ENCODE measurements at places on chromosomes 16 and 17.

- DNase-seq = no peak
These were observed 4.3 kb upstream of the SETD6 start for GRCh38 chr16:58510776-58511628.

DNA sequence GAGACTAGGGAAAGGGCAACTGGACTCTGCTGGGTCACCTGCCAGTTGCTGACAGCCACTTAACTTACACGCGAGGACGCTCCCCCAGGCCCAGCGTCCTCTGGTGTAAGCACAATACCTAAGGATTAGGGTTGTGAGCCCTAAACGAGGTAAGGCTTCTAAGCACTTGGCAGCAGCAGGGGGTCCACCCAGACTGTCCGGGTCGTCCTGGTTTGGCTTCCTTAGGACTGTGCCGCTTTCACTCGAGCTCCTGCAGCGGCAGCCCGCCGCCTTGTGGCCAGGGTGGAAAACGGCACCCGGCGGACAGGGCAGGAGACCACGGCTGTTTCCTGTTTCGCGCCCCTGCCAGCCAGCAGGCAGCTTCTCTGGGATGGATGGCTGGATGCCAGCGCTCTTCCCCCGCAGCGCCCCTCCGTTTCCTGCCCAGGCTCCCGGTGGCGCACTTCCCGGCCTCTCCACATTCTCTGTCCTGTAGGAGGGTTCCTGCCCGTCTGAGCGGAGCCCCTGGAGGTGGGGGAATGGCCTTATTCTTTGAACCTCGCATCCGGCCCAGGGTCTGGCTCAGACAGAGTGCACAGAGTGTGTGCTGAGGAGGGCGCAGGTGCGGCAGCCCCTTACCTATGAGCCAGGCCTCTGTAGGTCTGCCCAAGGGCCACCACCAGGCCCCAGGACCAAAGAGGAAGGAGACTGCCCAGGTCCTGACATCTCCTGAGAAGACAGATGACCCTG is 47.0 kb upstream of the AMZ2 start:
- DNase-seq = peak; percentile 69

DNA sequence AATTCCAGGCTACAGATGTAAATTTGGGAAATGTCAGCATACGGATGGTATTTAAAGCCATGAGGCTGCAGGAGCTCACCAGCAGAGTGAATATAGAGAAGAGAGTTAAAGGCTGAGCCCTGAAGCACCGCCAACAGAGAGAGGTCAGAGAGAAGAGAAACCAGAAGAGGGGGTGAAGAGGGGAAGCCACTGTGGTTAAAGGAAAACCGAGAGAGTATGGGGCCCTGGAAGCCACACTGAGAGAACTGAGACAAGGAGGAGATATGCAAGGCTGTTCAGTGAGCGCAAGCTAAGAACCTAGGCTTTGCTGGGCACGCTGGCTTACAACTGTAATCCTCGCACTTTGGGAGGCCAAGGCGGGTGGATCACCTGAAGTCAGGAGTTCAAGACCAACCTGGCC is 24.6 kb downstream of the COPRS start:
- DNase-seq = peak; percentile 15

DNA sequence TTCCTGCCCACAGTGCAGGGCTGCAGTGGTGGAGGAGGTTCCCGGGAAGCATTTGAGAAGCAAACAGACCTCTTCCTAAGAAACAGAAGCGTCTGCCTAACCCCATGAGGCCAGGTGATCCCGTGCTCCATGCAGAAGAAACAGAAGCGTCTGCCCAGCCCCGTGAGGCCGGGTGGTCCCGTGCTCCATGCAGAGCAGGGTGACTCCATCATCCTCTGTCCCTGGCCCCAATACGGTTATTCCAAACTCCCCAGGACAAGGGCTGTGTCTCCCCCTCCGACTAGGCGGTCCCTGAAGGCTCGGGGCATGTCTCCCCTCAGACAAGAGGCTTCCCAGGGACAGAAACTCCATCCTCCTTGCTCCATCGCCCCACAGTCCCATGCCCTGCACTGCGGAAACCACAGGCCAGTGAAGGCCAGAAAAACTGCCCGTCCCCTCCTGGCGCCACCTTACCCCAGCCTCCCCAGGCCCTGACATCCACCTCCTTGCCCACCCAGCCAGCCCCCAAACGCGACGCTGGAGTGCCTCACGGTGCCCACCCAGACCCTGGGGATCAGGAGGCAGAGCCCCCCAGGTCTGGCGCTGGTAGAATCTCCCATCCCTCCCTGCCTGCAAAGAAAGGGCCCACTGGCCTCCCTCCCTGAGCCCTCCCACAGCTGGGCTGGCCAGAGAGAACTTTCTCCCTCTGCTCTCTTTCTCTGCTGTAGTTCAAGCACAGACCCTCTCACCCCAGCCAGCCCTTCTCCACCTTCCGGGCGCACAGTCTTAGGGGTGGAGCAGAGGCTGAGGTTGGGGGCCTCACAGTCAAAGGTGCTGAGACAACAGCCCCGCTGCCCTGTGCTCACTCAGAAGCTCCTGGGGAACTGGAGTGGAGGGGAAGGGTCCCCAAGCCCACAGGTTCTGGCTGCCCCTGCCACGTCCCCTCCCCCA is 30.6 kb upstream of the KRT17 start:
- no peak for DNase-seq

DNA sequence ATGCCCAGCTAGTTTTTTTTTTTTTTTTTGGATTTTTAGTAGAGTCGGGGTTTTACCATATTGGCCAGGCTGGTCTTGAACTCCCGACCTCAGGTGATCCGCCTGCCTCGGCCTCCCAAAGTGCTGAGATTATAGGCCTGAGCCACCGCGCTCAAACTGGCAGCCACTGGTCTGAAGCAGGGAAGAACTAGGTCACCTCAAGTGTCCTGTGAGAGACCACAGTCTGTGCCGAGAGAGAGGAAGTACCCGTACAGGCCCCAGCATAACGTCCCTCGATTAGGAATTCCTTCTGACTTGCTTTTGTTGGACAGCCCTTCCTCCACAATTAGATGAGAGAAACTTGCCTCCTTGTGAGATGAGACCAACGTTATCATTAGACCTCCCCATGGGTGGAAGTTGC is 13.7 kb upstream of the CD300E start:
- no peak for DNase-seq

GRCh38 chr17:59001158-59001814 is 105.4 kb downstream of the TRIM37 start:
- peak; percentile 78 for DNase-seq

- no peak for DNase-seq
These were observed 187.0 kb downstream of the CCDC182 start for GRCh38 chr17:57557834-57558681.

DNA sequence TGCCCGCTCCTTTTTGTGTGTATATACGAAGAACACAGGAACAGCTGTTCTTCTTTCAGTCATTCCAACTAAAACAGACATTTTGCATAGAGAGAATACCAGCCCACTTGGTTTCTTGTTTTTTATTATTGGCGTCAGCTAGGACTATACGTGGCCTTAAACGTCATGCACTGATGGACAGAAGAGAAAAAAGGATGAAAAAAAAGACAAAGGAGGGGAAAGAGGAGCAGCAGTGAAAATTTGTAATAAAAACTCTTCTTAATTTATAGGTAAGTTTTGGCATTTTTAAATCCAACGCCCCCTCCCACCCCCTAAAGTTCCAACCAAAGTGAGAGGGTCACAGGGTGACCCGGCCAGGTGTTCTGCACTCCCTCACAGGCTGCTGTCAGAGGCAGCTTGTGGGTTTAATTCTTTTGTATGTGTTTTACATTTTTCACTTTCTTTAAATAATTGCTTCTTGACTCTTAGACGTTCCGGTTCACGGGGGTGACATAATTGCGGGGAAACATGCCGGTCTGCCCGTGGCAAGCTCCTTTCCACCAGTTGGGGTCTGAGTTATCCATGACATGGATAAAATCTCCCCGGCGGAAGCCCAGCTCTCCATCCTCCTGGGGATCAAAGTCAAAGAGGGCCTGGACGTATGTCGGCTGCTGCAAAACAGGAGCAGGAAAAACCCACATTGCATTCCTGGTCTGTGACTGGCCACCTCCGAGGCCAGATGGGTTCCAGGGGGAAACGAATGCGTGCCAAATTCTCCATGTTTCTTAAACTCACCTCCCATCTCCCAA is 30.9 kb upstream of the SLC25A19 start:
- DNase-seq = peak; percentile 75

- no peak for DNase-seq
These were observed 85.3 kb downstream of the SPACA3 start for GRCh38 chr17:33076979-33077378.

DNA sequence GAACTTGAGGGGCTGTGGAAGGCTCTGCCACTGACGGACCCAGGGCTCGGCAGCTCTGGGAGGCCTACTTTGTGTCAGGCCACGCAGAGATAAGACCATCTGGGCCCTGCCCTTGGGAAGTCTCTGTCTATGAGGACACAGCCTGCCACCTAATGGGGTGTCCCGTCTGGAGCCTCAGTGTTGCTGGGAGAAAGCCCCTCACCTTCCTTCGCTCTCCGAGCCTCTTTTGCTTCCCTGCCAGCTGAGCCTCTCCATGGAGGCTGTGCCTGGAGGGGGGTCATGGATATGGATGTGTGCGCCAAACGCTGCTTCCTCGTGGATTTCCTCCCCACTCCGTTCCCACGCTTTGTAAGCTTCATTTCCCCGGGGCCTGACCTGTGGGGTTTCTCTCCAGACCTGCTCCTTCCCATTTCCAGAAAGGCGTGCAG is 228.8 kb downstream of the SEC14L1 start:
- no peak for DNase-seq

DNA sequence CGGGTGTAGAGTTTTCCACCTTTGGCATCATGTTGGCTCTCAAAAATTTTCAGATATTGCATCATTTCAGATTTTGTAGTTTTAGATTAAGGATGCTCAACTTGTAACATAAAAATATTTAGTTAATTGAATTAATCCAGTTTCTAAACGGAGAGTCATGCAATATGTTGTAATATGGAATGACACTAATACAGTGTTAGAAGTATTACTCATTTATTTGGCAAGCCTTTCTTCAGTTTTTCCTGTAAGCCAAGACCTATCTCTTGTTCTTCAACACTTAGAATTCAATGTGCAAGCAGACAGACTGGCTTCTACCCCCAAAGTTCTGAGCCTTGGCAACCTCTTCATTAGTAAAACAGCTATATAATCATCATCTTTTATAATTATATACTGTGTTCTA is 985.0 kb upstream of the GOT2 start:
- no peak for DNase-seq

- DNase-seq = no peak
These were observed 1063.8 kb upstream of the CDH8 start for GRCh38 chr16:63100082-63100481.

- DNase-seq = no peak
These were observed 6.7 kb downstream of the CCL2 start for GRCh38 chr17:34261568-34262337.

DNA sequence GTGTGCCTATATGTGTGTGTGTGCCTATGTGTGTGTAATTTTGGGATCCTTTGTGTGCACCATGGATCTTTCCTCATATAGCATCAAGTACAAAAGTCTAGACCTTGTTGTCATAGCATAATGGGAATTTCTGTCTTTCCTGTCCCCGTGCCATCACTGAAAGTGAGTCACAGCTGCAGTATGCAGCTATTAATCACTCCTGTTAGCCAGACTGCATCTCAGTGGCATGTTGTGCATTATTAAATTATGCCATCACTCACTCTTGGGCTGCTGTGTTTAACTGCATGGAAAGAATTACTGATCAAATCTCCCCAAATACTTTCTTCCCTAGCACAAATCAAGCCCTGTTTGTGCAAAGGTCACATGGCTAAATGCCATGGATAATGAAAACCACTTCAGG is 92.4 kb downstream of the CBLN1 start:
- no peak for DNase-seq

DNA sequence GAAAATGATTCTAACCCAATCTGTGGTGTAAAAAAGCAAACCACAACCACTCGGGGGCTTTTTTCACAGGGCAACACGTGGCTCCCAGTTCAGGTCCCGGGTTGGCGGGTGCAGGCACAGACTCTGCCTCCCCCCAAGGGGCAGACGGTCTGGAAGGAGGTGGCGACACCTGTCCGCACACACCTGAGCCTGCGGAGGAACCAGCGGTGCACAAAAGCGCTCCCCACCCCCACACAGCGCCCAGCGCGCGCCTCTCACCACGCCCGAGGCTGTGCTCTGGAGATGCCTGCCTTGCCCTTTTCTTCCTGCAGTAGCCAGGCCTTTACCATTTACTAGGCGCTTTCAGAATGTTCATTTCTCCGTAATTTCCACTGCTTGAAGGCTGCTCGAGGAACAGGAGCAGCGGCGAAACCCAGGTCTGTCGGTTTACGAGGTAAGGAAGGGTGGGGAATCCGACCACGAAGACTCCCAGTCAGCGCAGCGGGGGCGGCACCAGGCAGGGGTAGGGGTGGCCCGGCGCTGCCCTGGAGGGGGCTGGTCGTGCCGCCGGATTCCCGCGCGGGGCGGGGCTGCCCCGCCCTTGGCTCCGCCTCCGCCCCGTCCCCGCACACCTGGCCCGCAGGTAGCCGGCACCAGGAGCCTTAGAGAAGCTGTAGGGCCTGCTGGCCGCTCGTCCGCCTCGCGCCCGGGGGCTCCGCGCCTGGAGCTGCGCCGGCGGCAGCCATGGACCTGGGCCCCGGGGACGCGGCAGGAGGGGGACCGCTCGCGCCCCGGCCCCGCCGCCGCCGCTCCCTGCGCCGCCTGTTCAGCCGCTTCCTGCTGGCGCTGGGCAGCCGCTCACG is at the start of gene USP43:
USP43 (plus strand) TSS at position 608 of the 842 bp plus-strand sequence; CDS start at position 724, 116 bp downstream.
- peak; percentile 29 for DNase-seq

DNA sequence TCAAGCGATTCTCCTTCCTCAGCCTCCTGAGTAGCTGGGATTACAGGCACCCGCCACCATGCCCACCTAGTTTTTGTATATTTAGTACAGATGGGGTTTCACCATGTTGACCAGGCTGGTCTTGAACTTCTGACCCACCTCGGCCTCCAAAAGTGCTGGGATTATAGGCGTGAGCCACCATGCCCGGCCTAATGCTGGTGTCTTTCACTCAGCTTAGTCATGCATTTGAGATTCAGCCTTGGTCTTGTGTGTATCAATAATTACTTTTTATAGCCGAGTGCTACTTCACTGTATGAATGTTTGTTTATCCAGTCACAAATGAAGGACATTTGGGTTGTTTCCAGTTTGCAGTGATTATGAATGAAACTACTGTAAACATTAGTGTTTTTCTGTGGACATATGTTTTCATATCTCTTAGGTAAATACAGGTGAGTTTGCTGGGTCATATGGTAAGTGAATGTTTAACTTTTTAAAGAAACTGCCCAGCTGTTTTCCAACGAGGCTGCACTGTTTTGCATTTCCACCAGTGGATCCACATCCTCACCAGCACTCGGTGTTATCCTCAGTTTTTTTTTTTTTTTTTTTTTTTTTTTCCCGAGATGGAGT is 11.0 kb upstream of the PLCG2 start:
- no peak for DNase-seq

GRCh38 chr16:19678804-19679203 is 39.2 kb downstream of the KNOP1 start:
- DNase-seq = no peak

- no peak for DNase-seq
These were observed 98.4 kb downstream of the XYLT1 start for GRCh38 chr16:17372386-17372785.

- DNase-seq = no peak
These were observed 14.5 kb upstream of the FOXF1 start for GRCh38 chr16:86495756-86496261.

GRCh38 chr17:10197721-10198508 is 491 bp downstream of the GAS7 start:
- DNase-seq = no peak

Measured in GM06990 (cell line).